GM13977 (cell line): ENCODE measurements at places on chromosomes 3 and 15.

GRCh38 chr3:60086811-60087210 lies 1037.0 kb upstream of the CFAP20DC start:
- DNase-seq = peak; percentile 19

DNA sequence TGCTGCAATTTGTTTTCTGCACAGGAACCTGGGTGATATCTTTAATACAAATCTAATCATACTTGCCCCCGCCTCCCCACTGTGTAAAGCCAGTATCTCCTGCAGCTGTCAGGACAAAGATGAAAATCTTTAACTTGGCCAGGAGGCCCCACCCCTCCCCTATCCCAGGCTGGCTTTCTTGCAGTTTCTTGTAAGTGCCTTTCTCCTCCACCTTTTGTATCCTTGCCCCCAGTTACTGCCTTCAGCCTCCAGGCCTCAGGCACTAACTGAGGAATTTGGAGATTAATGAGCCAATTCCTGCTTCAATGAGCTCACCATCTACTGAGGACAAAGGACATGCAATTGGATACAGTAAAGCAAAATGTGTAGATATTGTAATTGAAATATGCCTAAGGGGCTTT lies 6.5 kb downstream of the GCSAM start:
- no peak for DNase-seq

- no peak for DNase-seq
These were observed 115.8 kb downstream of the RPLP1 start for GRCh38 chr15:69568173-69569009.

- no peak for DNase-seq
These were observed 8.2 kb downstream of the GRIP2 start for GRCh38 chr3:14531856-14532395.

DNA sequence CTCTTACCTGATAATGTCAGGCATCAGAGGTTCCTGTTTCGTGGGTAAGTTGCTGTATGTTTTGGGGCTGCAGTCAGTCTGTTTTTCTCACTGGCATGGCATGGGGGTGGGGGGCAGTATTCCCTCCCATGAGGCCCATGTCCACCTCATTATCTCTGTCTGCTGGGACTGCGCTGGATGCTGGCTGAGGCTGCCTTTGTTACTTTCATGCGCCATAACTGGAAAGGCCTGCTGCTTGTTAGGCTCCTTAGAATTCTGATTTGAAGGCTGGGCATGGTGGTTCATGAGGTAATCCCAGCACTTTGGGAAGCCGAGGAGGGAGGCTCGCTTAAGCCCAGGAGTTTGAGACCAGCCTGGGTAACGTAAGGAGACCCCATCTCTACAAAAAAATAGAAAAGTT lies 9.8 kb downstream of the APBA2 start:
- DNase-seq = no peak

DNA sequence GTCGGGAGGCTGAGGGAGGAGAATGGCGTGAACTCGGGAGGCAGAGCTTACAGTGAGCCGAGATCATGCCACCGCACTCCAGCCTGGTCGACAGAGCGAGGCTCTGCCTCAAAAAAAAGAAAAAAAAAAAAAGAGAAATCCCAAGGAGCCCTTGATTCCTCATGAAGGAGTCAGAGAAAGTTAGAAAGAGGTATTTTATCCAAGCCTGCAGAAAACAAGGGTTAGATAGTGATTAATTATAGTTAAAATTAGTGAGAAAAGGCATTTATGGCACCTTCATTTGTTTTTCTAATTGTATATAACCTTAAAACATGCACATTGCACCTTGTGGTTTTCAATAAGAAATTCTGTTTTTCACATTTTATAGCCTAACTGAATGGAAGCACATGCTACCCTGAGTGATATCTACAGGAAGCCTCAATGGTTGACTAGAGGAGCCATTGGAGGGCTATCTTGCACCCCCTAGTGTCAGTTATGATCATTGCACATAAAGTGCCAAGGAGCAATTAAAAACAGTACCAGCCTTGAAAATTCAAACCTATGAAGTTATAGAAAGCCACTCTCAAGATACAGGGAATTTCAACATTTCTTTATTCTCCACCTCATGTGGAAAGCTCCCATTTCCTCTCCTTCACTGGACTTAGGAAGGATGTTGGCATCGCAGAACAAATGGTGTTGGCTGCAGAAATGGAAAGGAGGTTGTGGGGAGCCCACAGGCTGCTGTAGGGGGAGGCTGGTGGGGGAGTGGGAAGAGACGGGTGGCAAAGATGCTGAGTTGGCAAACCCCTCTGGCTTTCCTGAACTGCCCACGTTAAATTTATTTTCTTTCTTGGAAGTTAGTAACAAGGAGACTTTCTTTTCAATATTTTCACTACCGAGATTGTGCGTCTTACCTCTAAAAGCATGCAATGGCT lies 48.5 kb downstream of the ITGA11 start:
- DNase-seq = peak; percentile 80

- no peak for DNase-seq
These were observed 34.4 kb upstream of the TLE3 start for GRCh38 chr15:70132139-70132538.

DNA sequence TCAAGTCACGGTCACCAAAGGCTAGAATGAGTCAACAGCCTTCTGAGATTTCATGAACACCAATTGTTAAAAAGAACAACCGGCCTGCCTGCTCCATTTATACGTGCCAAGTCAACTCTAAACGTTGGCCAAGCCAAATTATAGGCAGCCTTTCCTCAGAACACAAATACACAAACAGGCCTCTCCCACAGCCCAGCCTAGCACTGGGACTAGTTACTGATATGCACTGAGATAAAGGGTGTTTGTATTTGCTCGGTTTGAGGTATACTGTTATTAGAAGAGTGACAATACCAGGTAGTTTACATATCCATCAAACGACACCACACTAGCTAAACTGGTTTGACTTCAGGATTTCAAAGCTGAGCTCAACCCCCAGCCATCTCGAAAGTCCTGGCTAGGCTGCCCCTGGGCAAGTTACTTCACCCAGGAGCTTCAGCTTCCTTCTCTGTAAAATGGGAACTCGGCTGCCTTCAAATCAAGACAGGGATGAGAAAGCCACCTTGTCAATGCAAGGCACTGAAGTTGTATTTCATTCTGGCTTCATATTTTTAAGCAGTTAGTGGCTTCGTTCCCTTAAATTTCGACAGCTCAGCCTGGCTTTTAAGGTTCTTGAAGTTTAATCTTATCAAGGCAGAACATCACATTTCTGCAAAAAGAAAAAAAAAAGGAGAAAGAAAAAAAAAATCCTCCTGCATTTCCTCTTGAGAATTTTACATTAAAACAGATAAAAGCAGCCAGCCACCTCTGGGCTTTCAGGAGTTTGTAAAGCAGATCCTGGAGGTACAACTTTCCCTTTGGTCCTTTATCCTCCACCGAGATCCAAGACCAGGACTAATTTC lies 4.0 kb downstream of the TLE3 start:
- DNase-seq = no peak

DNA sequence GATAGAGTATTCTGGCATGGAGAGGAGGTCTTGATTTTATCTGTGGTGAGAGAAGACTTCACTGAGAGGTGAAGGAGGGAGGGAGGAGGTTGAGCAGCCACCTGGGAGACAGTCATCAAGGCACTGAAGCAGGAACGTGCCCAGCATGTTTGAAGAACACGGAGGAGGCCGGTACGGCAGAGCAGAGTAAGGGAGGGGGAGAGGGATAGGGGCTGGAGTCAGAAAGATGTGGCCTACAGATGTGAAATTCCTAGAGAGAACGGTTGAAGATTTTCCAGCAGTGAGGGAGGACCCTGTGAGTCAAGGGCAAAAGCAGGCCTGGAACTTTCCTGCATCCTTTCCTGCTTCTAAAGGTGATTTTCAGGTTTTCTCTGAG lies 21.7 kb upstream of the IQCF6 start:
- no peak for DNase-seq

- no peak for DNase-seq
These were observed 262.6 kb downstream of the TBC1D5 start for GRCh38 chr3:17479681-17480405.

GRCh38 chr3:13524979-13525669 lies 23.8 kb upstream of the FBLN2 start:
- DNase-seq = no peak
